ENCODE measurements at places on chromosomes 7 and 10.

- DNase-seq = peak; percentile 69
Measured at GRCh38 chr10:113053091-113053490, 103.0 kb downstream of the TCF7L2 start.

DNA sequence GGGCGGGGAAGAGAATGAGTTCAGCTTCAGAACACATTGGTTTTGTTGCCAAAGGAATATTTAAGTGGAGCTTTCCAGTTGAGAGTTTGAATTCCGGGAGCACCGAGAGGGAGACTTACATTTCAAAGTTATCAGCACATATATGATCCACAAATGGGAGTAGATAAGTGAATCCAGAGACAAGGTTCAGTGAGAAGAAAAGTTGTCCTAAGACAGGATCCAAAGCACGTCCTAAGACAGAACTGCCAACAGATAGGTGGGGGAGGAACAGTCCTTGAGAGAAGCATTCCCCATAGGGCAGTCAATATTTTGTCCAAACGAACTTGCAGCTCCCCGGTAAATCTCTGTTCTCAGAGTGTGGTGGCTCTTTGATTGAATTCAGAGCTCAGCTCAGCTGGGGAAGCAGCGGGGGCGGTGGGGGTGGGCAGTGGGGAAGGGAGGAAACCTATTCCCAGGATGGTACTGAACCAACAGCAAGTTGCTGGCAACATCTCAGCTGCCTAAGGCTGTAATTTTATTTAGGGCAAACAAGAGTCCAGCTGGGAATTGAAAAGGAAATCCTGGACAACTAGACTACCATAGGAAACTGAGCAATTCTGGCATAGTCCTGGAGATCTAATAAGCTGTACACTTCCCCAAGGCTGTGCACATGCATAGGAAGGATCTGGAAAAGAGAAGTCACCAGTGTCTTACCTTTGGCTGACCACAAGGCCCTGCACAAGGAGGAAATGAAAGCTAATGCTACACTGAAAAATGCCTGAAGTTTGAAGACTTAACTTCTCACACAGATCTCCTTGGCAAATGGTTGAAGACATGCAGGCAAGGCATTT, 94.2 kb upstream of the CXCL12 start:
- no peak for DNase-seq

DNA sequence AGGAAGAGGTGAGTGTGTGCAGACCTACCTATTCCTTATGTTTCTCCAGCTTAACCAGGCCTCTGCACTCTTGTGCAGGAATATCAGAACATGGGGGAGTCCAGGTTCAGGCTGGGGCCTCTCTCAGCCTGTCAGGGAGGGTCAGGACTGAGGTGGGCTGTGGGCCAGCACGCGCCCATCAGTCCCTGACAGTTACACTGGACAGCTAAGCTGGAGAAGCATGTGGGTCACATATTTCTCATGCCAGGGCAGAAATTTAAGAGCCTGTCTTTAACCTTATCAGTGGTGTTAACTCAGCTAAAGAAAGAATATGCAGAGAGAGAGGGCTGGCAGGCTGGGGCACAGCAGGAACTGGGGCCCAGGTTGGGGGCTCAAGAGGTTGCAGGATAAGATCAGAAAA, 8.7 kb upstream of the POLD2 start:
- DNase-seq = no peak

DNA sequence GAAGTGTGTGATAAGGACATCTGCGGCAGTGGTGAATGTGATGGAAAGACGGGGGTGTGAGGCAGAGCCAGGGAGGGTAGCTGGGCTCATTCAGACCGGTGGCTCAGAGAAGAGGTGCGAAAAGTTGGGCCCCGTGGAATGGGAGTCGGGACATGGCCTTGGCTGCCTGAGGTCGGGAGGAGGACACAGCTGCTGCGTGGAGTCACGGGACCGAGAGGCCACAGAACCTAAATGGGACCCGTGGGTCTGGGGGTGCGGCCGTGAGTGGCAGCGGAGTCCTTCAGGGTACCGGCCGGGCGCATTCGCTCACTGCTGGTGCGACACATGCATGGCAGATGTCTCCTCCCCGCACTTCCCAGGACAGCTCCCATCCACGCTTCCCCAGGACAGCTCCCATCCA, 22.9 kb upstream of the LARP4B start:
- no peak for DNase-seq

GRCh38 chr7:84105586-84105985, 89.0 kb downstream of the SEMA3A start:
- DNase-seq = no peak

Measured in thoracic aorta (tissue), 2 donors.